ENCODE measurements at places on chromosomes 2 and 18.

GRCh38 chr18:58212274-58212673 lies 168.2 kb downstream of the NEDD4L start:
- no peak for DNase-seq

DNA sequence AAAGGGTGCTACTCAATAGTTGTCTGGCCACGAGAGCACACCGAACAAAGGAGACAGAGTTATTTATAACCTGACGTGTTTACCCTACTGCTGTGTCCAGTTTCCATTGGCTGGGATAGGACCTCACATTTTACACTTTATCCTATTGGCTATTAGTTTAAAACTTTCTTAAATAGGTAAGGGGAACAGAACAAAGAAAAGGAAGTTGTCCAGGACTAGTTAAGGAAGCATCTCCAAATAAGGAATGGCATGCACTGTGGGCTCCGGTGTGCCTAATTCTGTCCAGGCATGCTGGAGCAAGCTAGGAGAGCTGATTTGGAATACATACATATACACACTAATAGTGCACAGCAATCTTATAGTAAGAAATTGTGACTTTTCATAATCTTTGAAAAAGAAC lies 72.2 kb downstream of the CAB39 start:
- DNase-seq = no peak

- no peak for DNase-seq
Observed at GRCh38 chr2:227395556-227395955, 7.8 kb upstream of the SCYGR1 start.

GRCh38 chr2:84495539-84496146 lies 20.7 kb upstream of the DNAH6 start:
- peak; percentile 67 for DNase-seq

GRCh38 chr2:191013932-191014652 lies at the start of gene STAT1:
Gene STAT1 (minus strand): TSS chr2:191014171. CDS start chr2:191010003, 4,168 bp downstream.
- peak; percentile 97 for DNase-seq

GRCh38 chr18:58699551-58699950 lies 28.3 kb downstream of the MALT1 start:
- no peak for DNase-seq

GRCh38 chr2:15941871-15942710 lies 1.7 kb downstream of the MYCN start:
- no peak for DNase-seq

GRCh38 chr2:98376996-98377395 lies 30.7 kb downstream of the CNGA3 start:
- DNase-seq = no peak
